ENCODE measurements at places on chromosomes 7 and 10. TPM values are rescaled to one million over a fixed set of nuclear protein-coding genes. Genes with fewer than 3 reads are reported as not detected.

WAPL gene
- 50.2 TPM for total RNA-seq

CUX1 gene
- total RNA-seq, result 26.1 TPM

CTAGE8 gene
- total RNA-seq, result 1.3 TPM

HECW1 gene
- total RNA-seq, result not detected

PRSS2 gene
- total RNA-seq, result not detected

STEAP1 gene
- total RNA-seq, result 3.3 TPM

UTF1 gene
- 0.17 TPM for total RNA-seq

FOXI2 gene
- not detected for total RNA-seq
